ENCODE measurements at places on chromosomes 3 and 15. TPM values are rescaled to one million over a fixed set of nuclear protein-coding genes. Genes with fewer than 3 reads are reported as not detected.
A peak's percentile ranks its signal among the peaks of the same experiment; 100 is the strongest.

- no peak for DNase-seq
Observed at GRCh38 chr3:138849222-138849940, 14.7 kb upstream of the PIK3CB start.

- no peak for DNase-seq
Observed at GRCh38 chr3:162538906-162539305, 1042.3 kb downstream of the OTOL1 start.

DNA sequence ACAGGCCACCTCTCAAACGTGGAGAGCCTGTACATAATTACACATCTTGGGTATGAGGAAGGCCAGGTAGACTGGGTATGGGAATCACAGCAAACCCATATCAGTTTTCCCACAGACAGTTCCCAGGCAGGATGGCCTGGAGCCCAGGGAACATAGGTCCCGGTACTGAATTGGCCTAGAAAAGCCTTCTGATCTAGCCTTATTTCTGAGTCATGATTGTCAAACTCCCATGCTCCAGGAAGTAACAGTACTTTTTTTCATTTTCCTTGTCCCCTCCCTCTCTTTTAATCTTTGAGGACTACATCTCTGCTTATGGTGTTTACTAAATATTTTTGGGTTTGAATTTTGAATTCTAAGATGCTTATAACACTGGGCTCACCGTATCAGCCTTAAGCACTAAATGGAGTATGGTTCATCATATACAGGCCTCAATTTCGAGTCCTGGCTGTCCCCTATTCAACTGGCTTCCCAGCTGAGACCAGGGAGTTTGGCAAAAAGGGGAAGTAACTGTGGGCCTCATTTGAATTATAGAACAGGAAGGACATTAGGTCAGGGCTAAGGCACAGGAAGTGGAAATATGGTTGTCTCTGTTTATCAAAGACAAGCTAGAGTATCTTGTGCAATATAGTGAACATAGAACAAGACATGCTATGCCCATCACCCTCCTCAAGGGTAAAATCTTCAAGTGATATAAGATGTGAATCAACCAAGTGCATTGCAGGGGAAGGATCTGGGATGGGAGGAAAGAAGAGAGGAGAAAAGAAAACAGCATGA is 494.6 kb downstream of the NTRK3 start:
- no peak for DNase-seq

- no peak for DNase-seq
Observed at GRCh38 chr15:70032509-70032908, 65.2 kb downstream of the TLE3 start.

- no peak for DNase-seq
Observed at GRCh38 chr3:66593978-66594377, 93.2 kb upstream of the LRIG1 start.

GRCh38 chr3:181230258-181230657 is 240.7 kb upstream of the DNAJC19 start:
- DNase-seq, result no peak

GRCh38 chr3:48879307-48879993 is 19.2 kb downstream of the SLC25A20 start:
- DNase-seq, result no peak

DNA sequence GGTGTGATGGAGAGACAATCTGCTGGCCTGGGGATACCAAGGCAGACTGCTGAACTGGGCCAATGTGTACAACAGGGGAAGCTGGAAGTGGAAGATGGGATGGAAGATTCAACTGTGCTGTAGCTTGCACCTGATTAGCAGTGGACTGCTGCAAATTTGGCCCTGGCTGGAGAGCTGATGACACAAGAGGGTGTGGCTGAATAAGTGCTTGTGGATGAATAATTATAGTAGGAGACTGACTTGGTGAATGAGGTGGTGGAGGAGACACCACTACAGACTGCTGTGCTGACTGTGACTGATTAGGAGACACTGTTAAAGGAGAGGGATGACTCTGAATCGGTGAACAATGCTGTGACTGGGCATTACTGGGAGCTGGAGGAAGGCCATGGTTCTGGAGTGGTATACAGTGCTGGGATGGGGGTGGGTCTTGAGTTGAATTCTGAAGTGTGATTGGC is 52.5 kb downstream of the PHC3 start:
- no peak for DNase-seq

DUOX2 gene
- not detected for total RNA-seq

DNA sequence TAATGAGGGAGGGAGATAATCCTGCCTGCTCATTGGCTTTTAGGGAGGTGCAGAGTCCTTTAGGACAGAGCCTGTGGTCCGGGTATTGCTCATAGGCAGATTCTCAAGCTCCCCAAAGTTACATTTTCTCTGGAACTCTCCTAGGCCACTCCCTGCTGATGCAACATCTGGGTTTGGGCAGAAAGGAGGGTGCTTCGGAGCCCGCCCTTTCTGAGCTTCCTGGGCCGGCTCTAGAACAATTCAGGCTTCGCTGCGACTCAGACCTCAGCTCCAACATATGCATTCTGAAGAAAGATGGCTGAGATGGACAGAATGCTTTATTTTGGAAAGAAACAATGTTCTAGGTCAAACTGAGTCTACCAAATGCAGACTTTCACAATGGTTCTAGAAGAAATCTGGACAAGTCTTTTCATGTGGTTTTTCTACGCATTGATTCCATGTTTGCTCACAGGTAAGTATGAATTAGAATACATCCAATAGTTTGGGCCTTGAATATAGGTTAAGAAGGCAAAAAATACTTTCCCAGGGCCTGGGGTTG is at the start of gene IL20RB:
IL20RB (plus strand) TSS at position 233 of the 538 bp plus-strand sequence; CDS start at position 364, 131 bp downstream.
- DNase-seq, result no peak

CNTN3 gene
- total RNA-seq, result not detected

- no peak for DNase-seq
Observed at GRCh38 chr3:105957722-105958121, 88.9 kb upstream of the CBLB start.

TF gene
- 15.3 TPM for total RNA-seq

GRCh38 chr15:60585743-60586708 is 107.1 kb upstream of the ICE2 start:
- no peak for DNase-seq

MYO5C gene
- 0.38 TPM for total RNA-seq

GRCh38 chr3:126017362-126017761 is 48.4 kb downstream of the ROPN1B start:
- no peak for DNase-seq

- peak; percentile 21 for DNase-seq
Observed at GRCh38 chr15:64046421-64047153, at the start of gene DAPK2. DAPK2 (minus strand) TSS chr15:64046485; CDS start chr15:64040261, 6,224 bp downstream.
